ENCODE measurements at places on chromosomes 1 and 21.

- no peak for DNase-seq
Observed at GRCh38 chr1:76891931-76892622, 24.8 kb downstream of the ST6GALNAC5 start.

DNA sequence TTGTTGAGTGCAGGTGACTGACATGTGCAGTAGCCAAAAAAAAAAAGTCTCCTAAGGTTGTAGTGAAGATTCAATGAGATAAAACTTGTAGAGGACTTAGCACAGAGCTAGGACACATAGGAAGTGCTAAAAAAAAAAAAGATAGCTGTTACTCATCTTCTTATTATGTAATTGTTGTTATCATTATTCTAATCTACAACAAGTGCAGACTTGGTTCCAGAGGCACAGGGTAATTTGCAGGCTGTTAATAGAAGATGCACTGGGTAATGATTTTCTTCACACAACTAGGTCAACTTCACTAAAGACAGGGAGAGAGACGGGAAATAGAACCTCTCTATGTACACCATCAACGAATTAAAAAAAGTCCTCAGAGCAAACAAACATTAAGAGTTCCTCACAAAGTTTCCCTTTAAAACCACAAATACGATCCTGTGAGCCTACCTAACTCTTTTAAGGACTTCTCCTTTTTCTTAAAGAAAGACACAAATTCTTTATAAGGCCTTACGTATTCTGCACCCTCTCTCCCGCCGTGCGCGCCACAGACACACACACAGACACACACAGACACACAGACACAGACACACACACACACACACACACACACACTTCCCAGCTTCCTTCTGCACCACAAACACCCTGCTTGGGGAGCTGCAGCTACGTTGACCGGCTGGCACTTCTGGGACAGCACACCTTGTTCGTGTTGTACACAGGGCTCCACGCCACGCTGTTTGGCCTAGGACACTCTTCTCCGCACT is 49.8 kb upstream of the GADD45A start:
- no peak for DNase-seq

DNA sequence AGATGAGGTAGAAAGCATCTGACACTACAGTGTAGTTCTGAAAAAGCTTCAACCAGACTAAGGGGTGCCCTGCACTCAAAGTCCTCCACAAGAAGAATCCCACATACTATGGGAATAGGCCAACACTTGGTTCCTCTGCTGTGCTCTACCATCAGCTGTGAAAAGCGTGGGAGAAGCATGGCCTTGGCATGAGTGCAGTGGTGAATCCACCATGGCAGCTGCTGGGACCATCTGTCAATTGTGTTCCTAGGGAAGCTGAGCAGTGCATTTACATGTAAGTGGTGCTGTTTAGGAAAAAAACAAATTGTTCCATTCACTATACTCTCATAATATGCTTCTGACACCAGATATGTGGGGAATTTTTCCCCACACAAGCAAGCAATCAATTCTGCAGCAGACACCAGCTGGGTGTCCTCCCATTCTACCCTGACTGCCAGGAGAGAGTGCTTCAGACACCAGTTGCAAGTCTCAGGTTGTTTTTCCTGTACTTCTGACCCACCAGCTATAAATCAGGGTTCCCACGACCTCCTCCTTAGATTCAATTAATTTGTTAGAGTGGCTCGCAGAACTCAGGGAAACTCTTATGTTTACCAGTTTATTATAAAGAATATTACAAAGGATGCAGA is 230.8 kb upstream of the CHRM3 start:
- DNase-seq, result no peak

GRCh38 chr1:67214420-67215174 is 48.3 kb downstream of the IL23R start:
- DNase-seq, result peak; percentile 5

GRCh38 chr1:73800376-73800775 is 397.6 kb downstream of the LRRIQ3 start:
- no peak for DNase-seq

GRCh38 chr1:168865850-168866620 is 137.0 kb upstream of the DPT start:
- DNase-seq, result no peak

DNA sequence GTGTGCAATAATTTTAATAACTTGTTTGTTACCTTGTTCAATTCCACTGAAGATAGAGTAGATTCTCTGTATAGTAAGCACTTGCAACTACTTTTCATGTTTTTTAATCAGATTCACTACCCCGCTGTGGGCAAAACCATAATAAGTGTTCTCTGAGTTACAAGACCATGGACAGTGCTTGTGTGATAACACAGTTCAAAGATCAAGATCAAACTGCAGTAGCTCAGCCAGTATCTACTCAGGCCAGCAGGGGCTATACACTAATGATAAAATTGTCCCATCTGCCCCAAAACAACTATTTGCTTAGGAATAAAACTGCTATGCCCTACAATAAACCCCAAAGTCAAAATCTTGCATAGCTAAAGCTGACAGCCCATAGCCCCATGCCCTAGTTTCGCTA is 129.6 kb downstream of the LRRC7 start:
- no peak for DNase-seq

- no peak for DNase-seq
Observed at GRCh38 chr1:26597629-26598039, 68.1 kb downstream of the RPS6KA1 start.
